ENCODE measurements at places on chromosomes 16 and 17.

GRCh38 chr16:84166796-84167695 lies 19.8 kb downstream of the TAF1C start:
- DNase-seq = no peak

GRCh38 chr17:33529816-33530215 lies 236.7 kb upstream of the ASIC2 start:
- DNase-seq = no peak

DNA sequence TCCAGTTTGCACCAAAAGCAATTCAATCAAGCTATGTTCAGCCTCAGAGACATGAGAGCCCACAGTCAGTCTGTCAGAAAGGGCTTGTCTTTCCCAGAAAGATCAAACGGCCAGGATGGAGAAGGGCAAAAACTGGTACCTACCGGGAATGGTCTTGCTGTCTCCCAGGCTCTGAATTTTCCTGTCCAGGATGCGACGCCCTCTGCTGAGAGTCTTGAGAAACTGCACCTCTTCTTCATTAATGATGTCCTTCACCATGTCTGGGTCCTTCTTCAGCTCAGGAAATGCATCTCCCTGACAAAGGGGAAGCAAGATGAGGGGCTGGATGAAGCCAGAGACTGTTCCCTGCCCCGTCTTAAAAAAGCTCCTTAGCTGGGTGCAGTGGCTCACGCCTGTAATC lies 15.8 kb upstream of the EXOSC6 start:
- DNase-seq = peak; percentile 42

DNA sequence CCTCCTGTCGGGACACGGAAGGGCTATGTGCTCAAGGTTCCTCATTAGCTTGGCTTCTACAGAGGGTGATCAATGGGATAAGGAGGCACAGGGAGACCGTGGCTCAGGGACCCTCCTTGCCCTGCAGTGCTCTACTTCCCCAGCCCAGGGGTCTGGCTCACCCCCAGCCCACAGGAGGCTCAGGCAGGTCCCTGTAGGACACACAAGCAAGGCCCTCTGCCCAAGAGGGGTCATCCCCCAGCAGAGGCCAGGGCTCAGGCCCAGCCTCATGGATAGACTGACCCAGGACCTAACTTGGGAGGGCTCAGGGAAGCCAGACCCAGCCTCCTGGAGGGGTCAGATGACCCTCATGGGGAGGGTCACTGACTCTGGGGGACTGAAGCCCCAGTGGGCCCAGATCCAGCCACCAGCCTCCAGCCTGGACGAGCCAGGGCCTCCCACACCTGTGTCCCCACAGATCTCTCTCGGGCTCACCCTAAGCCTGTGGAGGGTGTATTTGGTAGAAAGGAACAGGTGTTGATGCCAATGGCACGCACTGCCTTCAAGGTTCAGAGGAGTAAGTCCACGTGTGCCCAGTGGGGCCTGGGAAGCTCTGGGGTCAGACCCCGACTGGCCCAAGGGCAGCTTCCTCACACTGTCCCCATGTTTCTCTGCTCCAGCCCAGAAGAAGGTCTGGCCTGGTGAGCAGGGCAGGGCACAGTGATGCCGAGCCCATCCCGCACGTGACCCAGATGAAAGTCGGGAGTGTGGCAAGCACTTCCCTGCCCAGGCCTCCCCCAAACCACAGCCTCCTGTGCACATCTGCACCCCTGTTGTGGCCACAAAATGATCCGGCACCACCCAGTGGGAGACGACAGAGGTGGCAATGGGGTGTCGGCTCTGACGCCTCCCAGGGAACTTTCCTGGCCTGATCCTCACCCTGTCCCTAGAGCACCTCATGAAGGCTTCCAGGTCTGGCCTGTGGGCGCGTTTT lies 10.9 kb upstream of the KRTAP17-1 start:
- DNase-seq = no peak

DNA sequence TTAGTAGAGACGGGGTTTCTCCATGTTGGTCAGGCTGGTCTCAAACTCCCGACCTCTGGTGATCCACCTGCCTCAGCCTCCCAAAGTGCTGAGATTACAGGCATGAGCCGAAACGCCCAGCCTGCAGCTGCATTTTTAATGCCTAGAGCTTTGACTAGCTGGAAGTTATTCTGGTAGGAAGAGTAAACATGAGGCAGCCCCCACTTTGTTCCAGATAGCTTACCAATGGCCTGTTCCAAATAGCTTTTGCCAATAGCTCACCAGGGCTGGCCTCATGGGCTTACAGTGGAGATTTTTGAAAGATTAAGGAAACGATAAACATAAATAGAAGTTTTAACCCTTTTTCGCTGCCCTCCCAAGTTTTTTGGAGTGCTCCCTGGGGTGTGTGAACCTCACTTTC lies 9.8 kb downstream of the TRPV2 start:
- no peak for DNase-seq

GRCh38 chr16:24423312-24423711 lies 116.1 kb upstream of the RBBP6 start:
- DNase-seq = no peak

- no peak for DNase-seq
Observed at GRCh38 chr16:2082171-2082982, 34.6 kb downstream of the TSC2 start.

GRCh38 chr17:31722251-31723056 lies 136.6 kb downstream of the COPRS start:
- DNase-seq = no peak

DNA sequence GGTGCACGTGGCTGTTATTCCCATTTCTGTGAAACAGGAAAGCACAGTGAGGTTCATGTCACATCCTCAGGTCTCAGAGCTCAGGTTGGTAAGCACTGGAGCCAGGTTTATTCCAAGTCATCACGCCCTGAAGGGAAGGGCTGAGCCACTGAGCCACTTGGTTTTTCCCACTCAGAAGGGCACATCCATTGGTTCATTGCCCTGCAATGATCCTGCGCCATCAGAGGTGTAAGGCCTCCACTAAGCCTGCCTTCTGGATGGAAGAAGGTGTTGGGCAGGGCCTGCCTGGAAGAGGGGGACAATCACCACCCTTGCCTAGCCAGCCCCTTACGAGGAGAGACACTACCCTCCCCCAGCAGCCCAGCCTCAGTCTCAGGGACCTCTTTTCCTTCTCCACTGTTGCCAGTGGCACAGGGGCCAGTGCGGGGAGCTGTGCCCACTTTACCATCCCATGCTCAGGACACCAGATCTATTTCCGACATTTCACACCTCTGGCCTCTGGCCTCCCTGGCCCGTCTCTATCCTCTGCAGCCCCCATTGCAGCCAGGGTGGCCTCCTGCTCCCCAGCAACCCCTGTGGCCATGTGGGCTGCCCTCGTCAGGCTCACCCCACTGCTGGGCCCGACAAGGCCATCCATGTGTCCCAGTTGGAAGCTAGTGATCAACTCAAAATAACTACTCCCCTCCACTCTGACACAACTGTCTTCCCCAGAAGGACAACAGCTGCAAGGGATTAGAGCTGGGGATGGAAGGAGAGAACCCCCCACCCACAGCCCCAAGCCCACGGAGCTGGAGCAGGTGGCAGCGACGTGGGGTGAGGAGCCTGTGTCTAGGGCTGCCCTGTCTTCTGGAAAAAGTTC lies 29.9 kb downstream of the CFAP20 start:
- no peak for DNase-seq

- DNase-seq = no peak
Observed at GRCh38 chr17:19716108-19717030, at the start of gene SLC47A2. Gene SLC47A2, minus strand, starts transcription at chr17:19716584. Its CDS starts 29 bp downstream, at chr17:19716555.

DNA sequence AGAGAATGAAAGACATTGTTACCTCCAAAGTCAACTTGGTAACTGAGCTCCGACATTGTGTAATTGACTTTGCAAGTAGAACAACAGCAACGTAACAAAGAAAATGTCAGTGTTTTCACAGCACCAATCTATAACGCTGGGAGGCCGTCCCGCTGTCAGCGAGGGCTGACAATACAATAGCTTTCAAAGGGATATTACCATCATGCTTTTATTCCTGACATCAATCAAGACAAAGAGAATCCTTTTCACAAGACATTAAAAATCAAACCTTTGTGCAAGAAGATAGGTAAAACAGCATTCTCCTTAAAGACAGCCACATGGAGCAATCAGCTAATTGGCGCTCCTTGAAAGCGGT lies 6.2 kb downstream of the ZNF423 start:
- DNase-seq = no peak

- no peak for DNase-seq
Observed at GRCh38 chr17:49209061-49209571, 1.3 kb downstream of the GNGT2 start.

- DNase-seq = no peak
Observed at GRCh38 chr17:17091276-17091675, 49.0 kb downstream of the MPRIP start.

DNA sequence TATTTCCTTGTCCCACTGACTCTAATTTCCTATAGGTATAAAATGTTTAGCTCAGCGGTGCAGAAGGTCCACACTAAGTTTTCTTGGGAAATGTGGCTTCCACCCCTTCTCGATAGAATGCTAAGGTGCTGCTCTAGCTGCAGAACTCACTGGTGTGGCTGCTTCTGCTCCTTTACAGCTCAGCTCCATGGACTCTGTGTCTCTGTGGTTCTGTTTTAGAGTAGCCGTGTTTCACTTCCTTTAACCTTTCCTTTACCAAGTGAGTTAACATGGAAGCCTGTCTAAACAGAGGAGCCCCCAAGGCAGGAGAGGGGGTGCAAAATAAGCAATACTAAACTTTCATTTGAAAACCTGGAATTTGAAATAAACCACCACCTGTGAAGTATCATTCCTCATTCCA lies 65.3 kb downstream of the SPECC1 start:
- DNase-seq = no peak
